Activated T-cell treated with anti-CD3 and anti-CD28 coated beads, Interleukin-2, amount 50 U/mL, for 24 hours (primary cell): ENCODE measurements at places on chromosomes 5 and 9.

GRCh38 chr9:93517331-93517730 is 59.1 kb upstream of the PHF2 start:
- no peak for DNase-seq

- DNase-seq = peak; percentile 93
Observed at GRCh38 chr5:142713121-142713706, 27.3 kb upstream of the FGF1 start.

GRCh38 chr5:122181863-122182262 is 52.5 kb downstream of the ZNF474 start:
- no peak for DNase-seq

DNA sequence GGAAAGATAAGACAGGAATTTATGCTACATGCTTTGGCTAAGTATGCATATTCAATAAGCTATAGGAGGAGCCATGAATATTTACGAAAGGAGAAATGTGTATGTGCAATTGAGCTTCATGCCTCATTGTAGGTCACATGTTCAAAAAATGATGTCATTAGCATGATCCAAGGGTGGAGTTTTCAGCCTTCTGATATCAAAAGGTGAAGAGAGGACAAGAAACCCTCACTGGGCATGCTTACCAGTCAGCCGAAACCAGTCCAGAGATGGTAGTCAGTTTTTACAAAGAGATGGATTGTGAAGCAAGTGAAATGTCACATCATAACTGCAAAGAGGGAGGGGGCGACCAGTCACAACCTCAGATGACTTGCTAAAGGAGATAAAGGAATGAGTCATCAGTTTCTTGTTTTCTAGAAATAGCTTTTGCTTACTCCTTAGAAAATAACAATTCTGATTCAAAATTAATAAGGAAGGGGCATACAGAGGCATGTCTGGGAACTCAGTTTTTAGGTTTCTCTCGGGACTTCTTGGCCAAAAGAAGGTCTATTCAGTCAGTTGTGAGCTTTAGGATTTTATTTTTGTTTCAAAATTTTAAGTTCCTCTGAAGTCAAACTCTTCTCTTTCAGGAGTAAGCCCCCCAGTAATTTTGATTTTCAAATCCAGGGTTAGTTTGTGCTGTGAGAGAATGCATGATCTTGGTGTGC is 1067.8 kb upstream of the EDIL3 start:
- DNase-seq = no peak

- peak; percentile 12 for DNase-seq
Observed at GRCh38 chr5:176773408-176774035, 36.8 kb upstream of the UNC5A start.

- no peak for DNase-seq
Observed at GRCh38 chr9:129247285-129248153, 69.5 kb upstream of the IER5L start.

DNA sequence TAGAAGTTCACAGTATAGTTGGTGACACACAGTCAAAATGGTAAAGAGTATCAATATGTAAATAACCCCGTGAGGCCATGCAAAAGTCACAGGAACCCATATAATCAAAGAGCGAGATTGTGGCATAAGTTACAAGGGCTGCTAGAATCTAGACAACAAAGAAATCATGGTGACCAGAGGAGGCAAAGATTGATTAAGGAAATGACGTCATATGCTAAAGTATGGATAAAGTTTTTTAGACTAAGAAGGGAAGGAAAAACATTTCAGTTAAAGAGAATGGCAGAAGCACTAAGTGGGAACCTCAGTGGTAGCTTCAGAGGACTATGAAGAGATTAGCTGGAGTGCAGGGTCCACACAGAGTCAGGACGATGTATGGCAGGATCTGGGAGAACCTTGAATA is 330.3 kb downstream of the NFIB start:
- DNase-seq = no peak

GRCh38 chr5:125457617-125458016 is 711.2 kb upstream of the ZNF608 start:
- DNase-seq = no peak

DNA sequence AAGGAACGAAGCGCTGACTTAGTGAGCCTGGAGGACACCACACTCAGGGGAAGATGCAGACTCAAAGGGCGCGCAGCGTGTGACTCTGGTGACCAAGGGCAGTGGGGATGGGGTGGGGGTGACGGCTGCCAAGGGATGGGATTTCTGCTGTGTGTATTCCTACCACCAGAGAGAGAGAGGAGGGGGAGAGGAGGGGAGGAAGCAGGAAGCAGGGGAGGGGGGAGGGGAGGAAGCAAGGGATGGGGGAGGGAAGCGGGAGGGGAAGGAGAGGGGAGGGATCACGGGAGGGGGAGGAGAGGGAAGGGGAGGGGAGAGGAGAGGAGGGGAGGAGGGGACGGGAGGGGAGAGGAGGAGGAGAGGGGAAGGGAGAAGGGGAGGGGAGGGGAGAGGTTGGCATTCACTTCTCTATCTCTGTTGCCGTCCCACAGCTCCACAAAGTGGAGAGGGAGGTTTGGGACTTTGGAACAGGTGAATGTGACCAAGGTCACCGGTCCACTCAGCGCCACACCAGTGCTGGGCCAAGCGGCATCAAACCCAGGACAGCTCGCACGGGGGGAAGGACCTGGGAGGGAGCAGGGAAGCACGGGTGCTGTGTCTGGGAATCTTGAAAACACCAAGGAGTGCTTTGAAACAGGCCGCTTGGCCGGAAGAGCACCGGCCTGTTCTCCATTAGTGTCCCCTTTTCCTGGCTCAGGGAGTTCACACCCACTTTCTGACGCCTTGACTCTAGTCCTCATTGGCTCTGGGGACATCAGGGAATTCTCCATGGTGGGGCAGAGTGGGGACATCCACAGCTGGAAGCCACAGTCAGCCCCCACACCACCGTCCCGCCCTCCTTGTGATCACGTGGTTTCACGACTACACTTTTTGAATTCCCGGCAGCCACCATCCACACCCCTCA is 77.4 kb downstream of the VAV2 start:
- no peak for DNase-seq

GRCh38 chr9:127808347-127809001 is 5.8 kb downstream of the FPGS start:
- DNase-seq = no peak

DNA sequence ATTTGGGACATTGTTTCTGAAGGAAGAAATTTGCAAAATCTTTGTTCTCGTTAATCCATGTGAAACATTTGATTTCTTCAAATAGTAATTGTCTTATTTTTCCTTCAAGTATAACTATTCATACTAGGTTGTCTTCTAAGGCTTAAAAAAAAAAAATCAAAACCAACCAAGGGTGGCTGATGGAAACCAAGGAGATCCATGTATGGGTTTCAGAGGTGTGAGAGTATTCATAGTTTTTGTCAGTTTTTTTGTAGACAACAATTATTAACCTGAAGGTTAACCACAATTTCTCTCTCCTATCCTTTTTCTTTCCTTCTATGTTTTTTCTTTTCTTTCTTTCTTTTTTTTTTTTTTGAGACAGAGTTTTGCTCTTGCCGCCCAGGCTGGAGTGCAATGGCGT is 35.4 kb downstream of the KDM4C start:
- no peak for DNase-seq

- DNase-seq = no peak
Observed at GRCh38 chr9:68914751-68915150, 99.2 kb downstream of the PRKACG start.

- no peak for DNase-seq
Observed at GRCh38 chr5:171589461-171589860, 170.0 kb downstream of the FGF18 start.

- DNase-seq = no peak
Observed at GRCh38 chr9:12510551-12510950, 182.6 kb upstream of the TYRP1 start.

DNA sequence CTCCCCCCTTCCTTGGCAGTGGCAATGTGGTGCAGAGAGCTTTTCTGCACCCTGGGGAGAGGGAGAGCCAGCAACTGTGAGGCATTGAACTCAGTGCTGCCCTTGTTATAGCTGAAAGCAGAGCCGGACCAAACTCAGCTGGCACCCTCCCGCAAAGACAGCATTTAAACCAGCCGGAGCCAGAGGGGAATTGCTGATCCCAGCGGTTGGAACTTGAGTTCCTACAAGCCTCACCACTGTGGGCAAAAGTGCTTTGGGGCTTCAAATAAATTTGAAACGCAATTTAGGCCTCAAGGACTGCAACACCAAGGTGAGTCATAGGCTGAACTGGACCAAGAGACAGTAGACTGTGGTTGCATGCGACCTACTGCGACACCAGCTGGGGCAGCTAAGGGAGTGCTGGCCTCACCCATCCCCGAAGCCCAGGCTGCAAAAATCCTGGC is 207.6 kb upstream of the CDKN2B start:
- no peak for DNase-seq

DNA sequence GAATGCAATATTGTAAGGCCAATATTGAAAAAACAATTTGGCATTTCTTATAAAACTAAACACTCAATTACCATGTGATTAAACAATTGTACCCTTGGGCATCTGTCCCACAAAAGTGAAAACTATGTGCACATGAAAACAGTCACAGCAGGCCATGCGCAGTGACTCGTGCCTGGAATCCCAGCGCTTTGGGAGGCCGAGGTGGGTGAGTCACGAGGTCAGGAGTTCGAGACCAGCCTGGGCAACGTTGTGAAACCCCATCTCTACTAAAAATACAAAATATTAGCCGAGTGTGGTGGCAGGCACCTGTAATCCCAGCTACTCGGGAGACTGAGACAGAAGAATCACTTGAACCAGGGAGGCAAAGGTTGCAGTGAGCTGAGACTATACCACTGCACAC is 343.7 kb downstream of the DMRTA1 start:
- no peak for DNase-seq

GRCh38 chr5:143889986-143890385 is 78.0 kb downstream of the HMHB1 start:
- no peak for DNase-seq

- no peak for DNase-seq
Observed at GRCh38 chr5:170362656-170363055, 26.5 kb downstream of the KCNMB1 start.

- DNase-seq = no peak
Observed at GRCh38 chr9:31847963-31848362, 536.5 kb upstream of the ACO1 start.

DNA sequence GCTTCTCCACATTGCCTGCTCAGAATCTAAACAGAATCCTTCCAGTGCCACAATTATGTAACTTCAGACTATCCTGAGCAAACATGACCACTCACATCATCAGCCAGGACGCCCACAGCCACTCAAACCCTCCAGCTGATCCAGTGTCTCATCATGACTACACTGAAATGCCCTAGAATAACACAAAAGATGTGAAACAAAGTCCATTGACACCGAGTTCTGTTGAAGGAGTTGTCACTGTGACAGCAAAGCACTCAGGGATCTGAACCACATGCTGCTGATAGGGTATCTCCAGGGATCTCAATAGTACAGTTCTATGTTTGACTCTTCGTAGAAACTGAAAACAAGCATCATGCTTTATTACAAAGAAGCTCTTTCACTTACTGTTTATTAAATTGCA is 150.2 kb downstream of the GABBR2 start:
- DNase-seq = no peak

GRCh38 chr5:53010814-53011213 is 21.7 kb downstream of the ITGA2 start:
- DNase-seq = no peak

- DNase-seq = peak; percentile 80
Observed at GRCh38 chr5:151223447-151224264, at the start of gene CCDC69. Gene CCDC69, minus strand, starts transcription at chr5:151224092. Its CDS starts 122 bp downstream, at chr5:151223970.

- no peak for DNase-seq
Observed at GRCh38 chr5:135553688-135554462, 18.1 kb upstream of the NEUROG1 start.

DNA sequence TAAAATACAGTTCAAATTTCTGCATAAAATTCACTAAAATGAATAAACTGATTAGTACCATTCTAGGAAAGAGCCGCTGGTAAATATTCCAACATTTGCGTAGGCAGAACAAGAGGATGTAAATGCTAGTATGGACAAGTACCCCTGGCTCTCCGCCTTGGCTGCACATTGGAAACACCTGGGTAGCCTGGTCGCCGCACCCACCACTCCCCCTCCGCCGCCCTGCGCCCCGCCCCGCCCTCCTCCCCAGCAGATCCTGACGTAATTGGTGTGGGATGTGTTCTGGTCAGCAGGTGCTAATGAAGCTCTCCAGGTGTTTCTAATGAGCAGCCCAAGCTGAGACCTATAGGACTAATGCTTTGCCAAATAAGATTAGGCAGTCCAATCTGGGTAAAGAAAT is 225.7 kb downstream of the FRMD3 start:
- no peak for DNase-seq

- no peak for DNase-seq
Observed at GRCh38 chr5:39570403-39571027, 145.7 kb upstream of the DAB2 start.

- no peak for DNase-seq
Observed at GRCh38 chr5:92912283-92912682, 668.7 kb downstream of the NR2F1-AS1 start.

DNA sequence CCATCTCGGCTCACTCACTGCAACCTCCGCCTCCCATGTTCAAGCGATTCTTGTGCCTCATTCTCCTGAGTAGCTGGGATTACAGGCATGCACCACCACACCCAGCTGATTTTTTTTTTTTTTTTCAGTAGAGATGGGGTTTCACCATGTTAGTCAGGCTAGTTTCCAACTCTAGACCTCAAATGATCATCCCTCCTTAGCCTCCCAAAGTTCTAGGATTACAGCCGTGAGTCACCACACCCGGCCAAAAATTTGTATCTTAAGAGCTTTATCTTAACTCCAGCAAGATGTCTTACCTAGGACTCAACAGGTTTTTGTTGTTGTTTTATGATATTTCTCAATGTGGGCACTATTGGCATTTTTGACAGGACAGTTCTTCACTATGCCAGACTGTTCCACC is 27.9 kb downstream of the LYRM7 start:
- no peak for DNase-seq
